Activated CD4-positive, alpha-beta T cell treated with anti-CD3 and anti-CD28 coated beads, Interleukin-2, amount 10 ng/mL, durations not matched to agents 7 days and 5 days (primary cell): ENCODE measurements at places on chromosomes 7 and 10.

DNA sequence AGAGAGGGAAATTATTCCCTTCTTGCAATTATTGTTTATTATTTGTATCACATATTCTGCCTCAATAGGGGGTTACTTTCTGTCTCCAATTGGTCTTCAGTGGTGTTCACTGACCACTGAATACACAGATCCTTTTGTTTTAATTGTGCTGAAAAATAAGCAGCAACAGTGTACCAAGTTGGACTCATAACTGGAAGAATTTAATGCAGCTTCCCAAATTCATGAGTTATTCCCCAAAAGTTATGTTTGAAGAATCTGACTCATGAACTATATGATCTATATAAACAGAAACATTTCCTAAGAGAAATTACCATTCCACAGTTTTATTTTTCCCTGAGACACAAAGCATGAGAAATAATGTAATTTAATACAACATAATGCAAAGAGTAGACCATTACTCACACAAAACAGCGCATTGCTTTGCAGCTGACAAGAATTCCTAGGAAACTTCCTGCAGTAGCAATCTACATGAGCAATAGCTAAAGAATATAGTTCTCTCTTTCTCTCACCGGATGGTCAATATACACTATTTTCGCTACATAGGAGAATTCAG lies 479.2 kb downstream of the HTR7 start:
- H3K27ac ChIP-seq, result no peak overlapping the region
- no peaks in the 10 kb centered on the region for H3K27me3 ChIP-seq
- H3K36me3 ChIP-seq, result no peaks in the 10 kb centered on the region
- no peak overlapping the region for H3K4me3 ChIP-seq

DNA sequence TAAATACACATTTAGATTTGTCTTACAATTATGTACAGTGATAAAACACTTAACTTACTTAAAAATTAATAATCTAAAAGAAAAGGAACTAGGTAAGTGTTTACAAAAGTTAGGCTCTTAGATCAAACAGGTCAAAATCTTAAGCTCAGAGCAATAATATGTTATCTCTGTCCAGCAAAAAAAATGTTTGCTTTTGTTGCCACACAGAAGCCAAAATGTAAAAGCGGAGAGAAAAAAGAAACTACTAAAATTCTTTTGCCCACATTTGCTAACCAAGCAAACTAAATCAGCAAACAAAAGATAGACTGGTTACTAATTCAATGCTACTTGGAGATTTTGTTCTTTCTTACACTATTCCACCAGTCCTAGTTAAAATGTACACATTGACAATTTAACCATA lies 15.2 kb upstream of the ACSM6 start:
- no peak for DNase-seq
- peaks cover 20% of the 10 kb centered on the region for H3K27me3 ChIP-seq
- no peak overlapping the region for H3K27ac ChIP-seq
- H3K4me1 ChIP-seq, result peaks cover 3% of the 10 kb centered on the region
- H3K36me3 ChIP-seq, result no peaks in the 10 kb centered on the region

DNA sequence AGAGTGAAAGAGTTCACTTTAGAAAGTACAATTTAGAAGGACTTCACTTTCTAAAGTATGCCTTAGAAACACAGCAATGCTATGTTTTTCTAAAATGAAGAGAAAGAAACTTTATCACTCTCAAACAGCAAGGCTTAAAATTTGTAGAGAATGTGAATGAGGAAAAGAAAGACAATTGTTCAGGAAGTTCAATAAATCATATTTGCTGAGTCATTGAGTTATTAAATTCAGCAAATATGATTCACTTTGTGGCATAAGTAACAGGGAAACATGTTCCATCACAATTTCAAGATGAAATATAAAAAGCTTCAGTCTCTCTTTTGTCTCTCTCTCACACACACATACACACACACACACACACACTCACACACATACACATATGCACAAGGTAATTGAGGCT lies 187.9 kb downstream of the PCDH15 start:
- no peak overlapping the region for H3K27ac ChIP-seq
- no peak overlapping the region for H3K4me3 ChIP-seq
- H3K4me1 ChIP-seq, result no peaks in the 10 kb centered on the region
- H3K36me3 ChIP-seq, result no peaks in the 10 kb centered on the region

DNA sequence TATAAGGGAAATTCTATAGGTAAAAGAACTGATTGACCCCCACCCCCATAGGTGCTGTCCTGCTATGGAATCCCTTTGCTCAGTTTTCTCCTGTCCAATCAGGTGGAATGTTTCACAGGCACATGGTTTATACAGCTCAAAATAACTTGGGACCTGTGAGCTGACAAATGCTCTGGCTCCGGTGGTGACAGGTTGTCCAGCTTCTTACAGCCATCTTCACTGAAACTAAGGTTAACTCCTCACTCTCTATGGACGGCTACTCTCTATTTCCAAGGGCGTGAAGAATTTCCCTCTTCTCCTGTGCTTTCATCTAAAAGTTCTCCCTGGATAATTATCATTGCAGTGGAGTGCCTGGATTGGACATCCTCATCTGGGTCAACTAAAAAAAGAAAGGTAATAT lies at the start of gene MYPN:
Gene MYPN, plus strand, starts transcription at position 158 of the 400 bp plus-strand sequence. CDS start 11,951 bp downstream, outside the sequence.
- H3K27ac ChIP-seq, result no peak within 1 kb of the TSS
- H3K27me3 ChIP-seq, result no peaks in the 10 kb centered on the region
- DNase-seq, result no peak
- H3K36me3 ChIP-seq, result no peaks in the 10 kb centered on the region

- H3K4me1 ChIP-seq, result peaks cover 4% of the 10 kb centered on the region
- H3K36me3 ChIP-seq, result no peaks in the 10 kb centered on the region
- no peak overlapping the region for H3K27ac ChIP-seq
- H3K4me3 ChIP-seq, result no peak overlapping the region
- H3K27me3 ChIP-seq, result peaks cover 4% of the 10 kb centered on the region
Measured at GRCh38 chr7:106430535-106431455, 146.0 kb upstream of the NAMPT start.

DNA sequence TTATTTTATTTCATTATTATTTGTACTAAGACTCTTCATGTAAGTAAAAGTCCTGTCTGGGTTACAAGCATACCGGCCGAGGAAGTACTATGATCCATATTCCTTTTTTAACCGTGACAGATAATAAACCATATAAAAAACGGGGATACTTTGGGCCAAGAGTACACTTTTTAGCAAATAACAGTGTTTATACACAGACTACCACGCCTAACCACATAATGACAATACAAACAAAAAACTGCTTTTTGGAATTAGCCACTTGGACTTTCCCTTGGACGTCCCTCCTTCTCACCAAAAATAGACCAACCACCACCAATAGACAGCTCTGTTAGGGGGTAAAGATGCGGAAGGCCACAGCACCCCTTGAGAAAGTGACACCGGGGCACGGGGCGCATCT lies 800 bp downstream of the MINDY3 start:
- H3K27ac ChIP-seq, result peak overlapping the region; percentile 89
- DNase-seq, result no peak
- peaks cover 17% of the 10 kb centered on the region for H3K27me3 ChIP-seq
- H3K4me1 ChIP-seq, result peaks cover 41% of the 10 kb centered on the region
- H3K36me3 ChIP-seq, result peaks cover 27% of the 10 kb centered on the region

DNA sequence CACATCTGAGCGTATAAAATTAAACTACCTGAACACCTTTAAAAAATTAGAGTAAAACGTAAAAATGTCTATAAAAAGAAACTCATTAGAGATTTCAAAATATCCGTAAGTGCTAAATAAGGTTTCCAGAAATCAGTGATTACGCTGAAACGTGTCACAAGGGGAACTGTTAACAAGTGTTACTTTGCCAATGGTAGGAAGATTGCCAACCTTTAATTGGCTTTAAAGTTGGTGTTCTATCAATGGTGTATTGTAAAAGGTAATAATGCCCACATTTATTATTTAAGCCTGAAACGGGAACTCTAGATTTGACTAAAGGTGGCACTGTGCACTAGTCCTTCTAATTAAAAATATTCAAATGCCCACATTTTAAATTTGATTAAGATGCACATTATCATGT lies 37.8 kb upstream of the HIBADH start:
- H3K27me3 ChIP-seq, result peaks cover 18% of the 10 kb centered on the region
- no peaks in the 10 kb centered on the region for H3K36me3 ChIP-seq
- H3K4me3 ChIP-seq, result no peak overlapping the region
- H3K27ac ChIP-seq, result no peak overlapping the region
- DNase-seq, result no peak
- H3K4me1 ChIP-seq, result no peaks in the 10 kb centered on the region

- H3K27me3 ChIP-seq, result no peaks in the 10 kb centered on the region
- peaks cover 12% of the 10 kb centered on the region for H3K36me3 ChIP-seq
- peak overlapping the region; percentile 85 for H3K4me3 ChIP-seq
Measured at GRCh38 chr10:45580371-45581215, 92.0 kb downstream of the ZFAND4 start.

GRCh38 chr7:105399043-105399725 lies 10.5 kb upstream of the SRPK2 start:
- no peak overlapping the region for H3K4me3 ChIP-seq
- H3K4me1 ChIP-seq, result peaks cover 5% of the 10 kb centered on the region
- no peak for DNase-seq
- H3K27ac ChIP-seq, result no peak overlapping the region
- no peaks in the 10 kb centered on the region for H3K27me3 ChIP-seq

- no peaks in the 10 kb centered on the region for H3K27me3 ChIP-seq
- no peak overlapping the region for H3K4me3 ChIP-seq
- peaks cover 4% of the 10 kb centered on the region for H3K4me1 ChIP-seq
Measured at GRCh38 chr7:106915873-106916272, 50.8 kb downstream of the PIK3CG start.

DNA sequence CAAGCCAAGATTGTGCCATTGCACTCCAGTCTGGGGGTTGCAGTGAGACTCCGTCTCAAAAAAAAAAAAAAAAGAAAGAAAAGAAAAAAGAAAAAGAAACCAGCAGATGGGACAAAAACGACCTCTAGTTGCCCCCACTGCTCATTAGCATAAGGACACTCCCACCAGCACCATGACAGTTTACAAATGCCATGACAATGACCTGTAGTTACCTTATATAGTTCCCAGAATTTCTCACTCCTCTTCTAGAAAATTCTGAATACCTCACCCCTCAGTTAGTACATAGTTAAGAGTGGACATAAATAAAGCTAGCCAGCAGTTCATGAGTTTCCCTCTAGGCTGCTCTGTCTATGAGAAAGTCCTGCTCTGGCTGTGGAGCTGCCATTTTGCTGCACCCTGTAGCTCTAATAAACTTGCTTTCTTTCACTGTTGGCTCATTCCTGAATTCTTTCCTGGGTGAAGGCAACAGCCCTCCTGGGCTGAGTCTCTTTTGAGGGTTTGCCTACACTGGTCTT lies 276.8 kb upstream of the AKR1E2 start:
- DNase-seq, result no peak
- H3K27ac ChIP-seq, result no peak overlapping the region
- H3K4me1 ChIP-seq, result peaks cover 7% of the 10 kb centered on the region

GRCh38 chr7:24138343-24138742 lies 145.6 kb upstream of the NPY start:
- no peak for DNase-seq
- no peak overlapping the region for H3K4me3 ChIP-seq
- H3K27me3 ChIP-seq, result peaks cover 8% of the 10 kb centered on the region
- no peak overlapping the region for H3K27ac ChIP-seq
- no peaks in the 10 kb centered on the region for H3K36me3 ChIP-seq

DNA sequence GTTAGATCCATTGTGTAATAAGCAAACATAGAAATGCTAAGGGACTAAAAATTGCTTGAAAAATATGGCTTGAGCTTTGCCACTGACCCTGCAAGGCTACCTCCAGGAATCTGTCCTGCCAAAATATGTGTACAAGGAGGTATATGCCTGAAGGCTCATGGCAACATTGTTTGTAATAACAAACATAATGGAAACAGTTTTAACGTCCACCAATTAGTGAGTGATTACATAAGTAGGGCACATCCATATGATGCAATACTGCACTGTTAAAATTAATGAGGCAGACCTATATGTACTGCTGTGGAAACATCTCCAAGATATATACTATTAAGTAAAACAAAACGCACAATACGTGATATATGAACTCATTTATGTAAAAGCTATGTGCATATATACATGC lies 13.1 kb upstream of the GOT1 start:
- DNase-seq, result no peak
- H3K27me3 ChIP-seq, result peaks cover 10% of the 10 kb centered on the region
- H3K27ac ChIP-seq, result no peak overlapping the region
- H3K4me3 ChIP-seq, result no peak overlapping the region
- H3K36me3 ChIP-seq, result no peaks in the 10 kb centered on the region

DNA sequence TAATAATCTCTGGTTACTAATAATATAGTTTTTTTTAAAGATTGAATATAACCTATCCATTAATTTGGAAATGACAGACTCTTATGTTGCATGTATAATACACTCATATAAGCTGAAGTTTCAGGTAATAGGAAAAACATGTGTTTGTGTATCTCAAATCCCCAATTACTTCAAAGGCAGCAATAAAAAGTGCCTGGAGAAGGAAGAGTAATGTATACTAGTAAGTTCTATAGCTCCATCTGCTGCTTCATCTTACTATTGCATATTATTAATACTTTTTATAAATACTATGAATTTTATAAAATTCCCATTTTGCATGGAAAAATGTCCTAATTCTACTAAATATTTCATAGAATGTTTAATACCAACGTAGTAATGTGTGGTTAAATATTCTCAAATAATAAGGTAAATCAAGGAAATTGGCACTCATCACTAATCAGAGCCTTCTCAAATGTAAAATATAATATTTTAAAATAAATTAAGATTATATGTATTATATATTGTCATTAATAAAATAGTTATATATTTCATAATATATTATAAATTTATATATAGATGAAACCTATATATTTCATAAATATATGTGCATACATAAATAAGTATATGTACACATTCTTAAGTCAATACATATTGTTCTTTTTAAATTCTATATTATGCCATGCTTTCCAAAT lies 311.9 kb downstream of the HGF start:
- H3K4me1 ChIP-seq, result no peaks in the 10 kb centered on the region
- H3K27ac ChIP-seq, result no peak overlapping the region
- H3K27me3 ChIP-seq, result no peaks in the 10 kb centered on the region
- DNase-seq, result no peak
- H3K36me3 ChIP-seq, result no peaks in the 10 kb centered on the region

DNA sequence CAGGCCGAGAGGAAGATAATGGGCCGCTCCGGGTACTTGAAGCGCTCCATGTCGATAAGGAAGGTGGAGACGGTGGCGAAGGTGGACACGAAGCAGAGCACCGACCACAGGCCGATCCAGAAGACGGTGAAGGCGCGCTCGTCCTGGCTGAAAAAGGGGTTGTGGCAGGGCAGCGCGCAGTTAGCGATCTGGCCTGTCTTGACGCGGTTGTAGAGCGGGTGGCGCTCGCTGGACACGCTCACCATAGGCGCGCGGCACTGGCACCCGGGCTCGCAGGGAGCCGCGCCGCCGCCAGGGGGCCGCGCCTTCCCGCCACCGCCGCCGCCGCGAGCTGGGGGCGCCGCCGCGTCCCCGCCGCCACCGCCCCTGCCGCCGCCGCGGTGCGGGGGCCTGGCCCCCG lies 1.6 kb downstream of the FZD8 start:
- peaks cover 25% of the 10 kb centered on the region for H3K4me1 ChIP-seq
- no peak for DNase-seq
- no peaks in the 10 kb centered on the region for H3K36me3 ChIP-seq
- H3K4me3 ChIP-seq, result peak overlapping the region; percentile 68
